Activated T-helper 2 cell treated with anti-CD3 and anti-CD28 coated beads, Interferon-gamma antibody, Interleukin-2, Interleukin-4, amounts not matched to agents 10 μg/mL and 5 μg/mL and 100 μg/mL, durations not matched to agents 14 hours and 24 hours and 36 hours (primary cell): ENCODE measurements at places on chromosomes 13 and 19.

DNA sequence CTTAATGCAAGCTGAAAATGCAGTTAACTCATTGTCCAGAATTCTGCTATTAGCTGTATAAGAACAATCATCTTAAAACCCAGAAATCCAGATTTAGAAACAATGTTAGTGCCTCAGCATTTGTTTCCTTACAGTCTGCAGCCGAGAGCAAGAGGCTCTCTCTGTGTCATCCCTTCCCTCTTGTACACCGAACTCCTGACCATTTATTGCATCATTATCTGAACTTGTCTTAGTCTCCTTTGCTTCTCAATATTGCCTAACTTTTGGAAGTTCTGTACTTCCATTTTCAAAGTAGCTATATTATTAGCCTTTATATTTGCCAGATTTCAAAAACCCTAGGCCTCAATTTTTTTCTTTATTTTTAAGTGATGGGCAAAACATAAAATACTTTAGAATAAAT, 27.1 kb downstream of the RNASEH2B start:
- no peaks in the 10 kb centered on the region for H3K4me1 ChIP-seq
- no peak overlapping the region for H3K27ac ChIP-seq
- no peak overlapping the region for H3K4me3 ChIP-seq
- H3K36me3 ChIP-seq = peaks cover 79% of the 10 kb centered on the region

- peaks cover 2% of the 10 kb centered on the region for H3K4me1 ChIP-seq
- no peak overlapping the region for H3K27ac ChIP-seq
- H3K4me3 ChIP-seq = no peak overlapping the region
- peaks cover 9% of the 10 kb centered on the region for H3K36me3 ChIP-seq
- DNase-seq = no peak
- H3K27me3 ChIP-seq = peaks cover 20% of the 10 kb centered on the region
These were observed 66.1 kb upstream of the ANKRD10 start for GRCh38 chr13:110980921-110981320.

DNA sequence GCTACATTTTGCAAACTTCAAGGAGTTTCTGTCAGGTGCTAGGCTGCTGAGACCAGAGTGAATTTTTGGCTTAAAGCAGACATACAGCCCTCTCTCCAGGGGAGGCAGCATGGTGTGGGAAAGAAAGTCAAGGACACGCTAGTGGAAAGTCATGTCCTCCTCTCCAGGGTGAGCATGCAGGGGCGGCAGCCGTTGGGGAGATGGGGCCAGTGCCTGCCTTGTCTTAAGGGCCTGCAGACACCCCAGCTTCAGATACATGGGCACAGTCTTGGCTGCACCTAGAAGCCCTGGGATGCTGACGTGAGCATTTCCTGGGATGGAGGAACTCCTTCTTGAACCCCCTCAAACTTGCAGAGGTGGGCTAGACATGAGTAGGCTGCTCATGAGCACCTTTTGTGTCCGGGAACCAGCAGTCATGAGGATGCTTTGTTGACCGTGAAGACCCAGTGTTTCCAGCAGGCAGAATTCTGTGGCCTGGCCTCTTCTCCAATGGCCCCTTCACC, 43.3 kb upstream of the PEPD start:
- no peak overlapping the region for H3K4me3 ChIP-seq
- no peaks in the 10 kb centered on the region for H3K36me3 ChIP-seq
- no peak for DNase-seq

DNA sequence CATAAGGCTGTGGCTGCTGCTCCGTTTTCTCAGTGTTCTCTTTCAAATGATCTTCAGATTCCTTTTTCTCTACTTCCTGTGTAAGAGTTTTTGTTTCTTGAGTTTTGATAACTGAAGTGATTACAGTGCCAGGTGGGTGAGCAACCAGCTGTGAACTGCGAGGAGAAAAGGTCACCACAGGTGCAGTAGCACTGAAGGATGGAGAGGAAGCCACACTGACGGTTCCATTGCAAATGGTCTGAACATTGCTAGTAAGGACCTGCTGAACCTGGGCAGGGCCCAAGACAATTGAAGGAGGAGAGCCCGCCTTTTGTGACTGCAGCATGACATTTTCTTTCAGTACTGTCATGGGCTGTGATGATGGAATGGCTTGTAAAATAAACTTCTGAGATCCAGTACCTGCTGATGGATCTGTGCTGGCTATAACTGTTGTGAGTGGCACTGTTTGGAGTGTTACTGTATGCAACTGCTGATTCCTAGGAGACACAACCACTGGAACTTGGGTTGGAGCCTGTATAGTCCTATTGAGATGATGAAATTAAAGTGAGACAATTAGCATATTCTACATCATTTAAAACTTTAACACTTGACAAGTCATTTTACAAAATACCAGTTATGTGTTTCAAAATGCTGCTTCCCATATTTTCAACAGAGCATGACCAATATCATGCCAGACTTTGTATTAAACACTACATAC, 85.5 kb downstream of the ELF1 start:
- peaks cover 54% of the 10 kb centered on the region for H3K36me3 ChIP-seq
- peaks cover 19% of the 10 kb centered on the region for H3K4me1 ChIP-seq
- H3K27me3 ChIP-seq = no peaks in the 10 kb centered on the region
- no peak overlapping the region for H3K4me3 ChIP-seq
- peak overlapping the region; percentile 73 for H3K27ac ChIP-seq

DNA sequence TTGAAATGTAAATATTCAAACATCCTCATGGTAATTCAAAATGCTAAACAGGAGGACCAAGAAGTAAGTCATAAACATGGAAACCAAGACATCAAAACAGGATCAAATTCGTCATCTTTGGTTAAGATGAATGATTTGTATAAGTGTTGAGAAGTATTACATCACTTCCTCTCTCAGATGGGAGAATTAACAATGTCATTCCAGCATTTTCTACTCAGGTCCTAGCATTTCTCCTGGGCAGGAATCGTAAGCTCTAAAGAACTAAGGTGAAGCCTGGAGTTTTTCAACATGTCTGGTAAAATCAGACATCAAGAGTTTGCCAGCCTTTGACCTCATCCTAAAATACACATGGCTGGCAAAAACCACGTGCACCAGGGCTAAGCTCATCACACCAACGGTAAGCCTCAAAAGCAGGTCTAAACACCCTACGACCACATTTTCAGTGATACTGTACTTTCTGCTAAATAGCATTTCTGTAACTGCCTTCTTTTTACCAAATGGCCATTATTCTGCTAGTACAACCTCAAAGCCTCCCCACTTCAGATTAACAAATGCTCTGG, 24.8 kb downstream of the RANBP3 start:
- peaks cover 71% of the 10 kb centered on the region for H3K4me1 ChIP-seq
- H3K4me3 ChIP-seq = peak overlapping the region; percentile 76
- H3K27ac ChIP-seq = peak overlapping the region; percentile 94
- H3K36me3 ChIP-seq = peaks cover 57% of the 10 kb centered on the region

GRCh38 chr19:49117677-49118564, 1.0 kb downstream of the C19orf73 start:
- H3K4me1 ChIP-seq = peaks cover 21% of the 10 kb centered on the region
- H3K27me3 ChIP-seq = peaks cover 18% of the 10 kb centered on the region
- no peak for DNase-seq
- H3K36me3 ChIP-seq = no peaks in the 10 kb centered on the region
- peak overlapping the region; percentile 80 for H3K4me3 ChIP-seq

- H3K4me1 ChIP-seq = no peaks in the 10 kb centered on the region
- H3K27me3 ChIP-seq = no peaks in the 10 kb centered on the region
- no peak overlapping the region for H3K4me3 ChIP-seq
- H3K27ac ChIP-seq = no peak overlapping the region
- no peak for DNase-seq
- no peaks in the 10 kb centered on the region for H3K36me3 ChIP-seq
These were observed 64.6 kb upstream of the SOX21 start for GRCh38 chr13:94776956-94777355.
